ENCODE measurements at places on chromosomes 1 and 21.

GRCh38 chr1:182965861-182966260 is 12.9 kb upstream of the SHCBP1L start:
- DNase-seq, result no peak

GRCh38 chr21:14878971-14879370 is 185.8 kb downstream of the NRIP1 start:
- no peak for DNase-seq

- DNase-seq, result no peak
Measured at GRCh38 chr1:92933459-92933858, 27.8 kb downstream of the DIPK1A start.

DNA sequence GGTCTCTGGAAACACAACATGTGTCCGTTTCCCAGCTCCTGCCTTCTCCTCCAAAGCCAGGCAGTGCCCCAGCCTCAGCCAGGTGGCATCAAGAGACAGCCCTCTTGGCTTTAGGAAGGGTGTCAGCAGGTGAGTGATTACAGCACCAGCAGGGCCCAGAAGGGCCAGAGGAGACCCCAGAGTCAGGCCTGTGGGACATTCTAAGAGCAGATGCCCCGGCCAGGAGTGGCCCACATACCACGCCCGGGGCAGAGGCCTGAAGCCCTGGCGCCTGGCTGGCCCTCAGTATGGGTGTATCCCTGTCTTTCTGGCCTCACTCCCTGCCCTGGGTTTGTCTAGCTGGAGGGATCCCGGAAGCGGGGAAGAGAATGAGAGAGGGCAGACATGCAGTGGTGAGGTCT is 109.2 kb downstream of the CASZ1 start:
- no peak for DNase-seq

- DNase-seq, result no peak
Measured at GRCh38 chr1:63612564-63612963, 19.4 kb downstream of the PGM1 start.

- DNase-seq, result no peak
Measured at GRCh38 chr1:185595835-185596667, 138.1 kb upstream of the HMCN1 start.

DNA sequence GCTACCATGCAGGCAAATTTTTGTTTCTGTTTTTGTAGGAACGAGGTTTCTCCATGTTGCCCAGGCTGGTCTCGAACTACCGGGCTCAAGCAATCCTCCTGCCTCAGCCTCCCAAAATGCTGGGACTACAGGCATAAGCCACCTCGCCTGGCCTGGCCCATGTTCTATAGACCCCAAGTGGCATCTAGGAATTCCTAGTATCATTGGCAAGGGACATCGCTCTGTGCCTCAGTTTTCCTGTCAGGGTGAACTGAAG is 14.5 kb downstream of the NES start:
- no peak for DNase-seq

GRCh38 chr1:194362327-194362726 is 1175.9 kb upstream of the B3GALT2 start:
- DNase-seq, result no peak

DNA sequence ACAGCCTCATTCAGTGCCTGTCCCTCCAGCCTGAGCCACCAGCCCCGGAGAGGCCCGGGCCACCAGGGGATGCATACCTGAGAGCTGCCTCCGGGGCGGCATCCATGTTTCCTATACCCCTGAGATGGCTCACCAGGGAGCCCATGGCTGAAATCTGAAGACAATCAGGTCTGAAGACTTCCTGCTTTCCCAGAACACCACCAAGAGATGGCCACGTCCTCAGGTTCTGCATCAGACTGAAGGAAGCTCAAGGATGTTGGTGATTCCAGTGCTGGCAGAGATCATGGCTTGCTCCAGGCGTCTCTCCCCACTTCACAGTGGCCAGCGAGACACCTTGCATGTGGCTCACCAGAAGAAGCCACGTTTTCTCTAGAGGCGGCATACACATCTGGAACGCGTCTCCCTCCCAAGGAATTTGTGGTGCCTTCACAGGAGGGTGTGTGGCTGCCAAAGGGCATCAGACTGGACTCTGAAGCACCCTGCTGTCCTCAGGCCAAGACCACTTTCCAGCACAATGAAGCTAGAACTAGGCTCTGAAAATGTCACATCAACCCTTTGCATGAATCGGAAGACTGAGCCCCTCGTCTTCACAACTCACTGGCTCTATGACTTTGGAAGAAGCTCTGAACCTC is 170.7 kb upstream of the IRF2BP2 start:
- DNase-seq, result no peak

GRCh38 chr1:204879351-204879750 is 8.7 kb downstream of the NFASC start:
- no peak for DNase-seq

GRCh38 chr1:221910222-221910621 is 168.3 kb upstream of the DUSP10 start:
- no peak for DNase-seq

Measured in activated T-helper 1 cell treated with anti-CD3 and anti-CD28 coated beads, Interleukin-2, amount 50 U/mL, for 16 hours (primary cell).